ENCODE measurements at places on chromosomes 1 and 21. TPM values are rescaled to one million over a fixed set of nuclear protein-coding genes. Genes with fewer than 3 reads are reported as not detected.

The AGT gene
- 6.3 TPM for total RNA-seq

The NOS1AP gene
- 12.7 TPM for total RNA-seq

The HSPB7 gene
- not detected for total RNA-seq

The ANGPTL3 gene
- not detected for total RNA-seq

The LCE6A gene
- total RNA-seq: not detected

The LCE2A gene
- not detected for total RNA-seq

The FBLIM1 gene
- total RNA-seq: 29.9 TPM

The DTL gene
- total RNA-seq: 7.4 TPM

The PLEKHN1 gene
- 0.29 TPM for total RNA-seq

The OR10Z1 gene
- total RNA-seq: not detected

The HSPA6 gene
- not detected for total RNA-seq

The PCBP3 gene
- 72.7 TPM for total RNA-seq

The LIPI gene
- not detected for total RNA-seq

The OR10J1 gene
- total RNA-seq: not detected

The KIRREL1 gene
- total RNA-seq: 8.1 TPM

The SLAMF6 gene
- total RNA-seq: not detected

The OR2L2 gene
- 0.25 TPM for total RNA-seq

The C1orf21 gene
- 43.3 TPM for total RNA-seq

The ATP1A4 gene
- not detected for total RNA-seq

The RHD gene
- total RNA-seq: not detected

The ARHGEF10L gene
- total RNA-seq: 89.8 TPM

The ACTA1 gene
- 1.9 TPM for total RNA-seq

The MPL gene
- not detected for total RNA-seq

The TSTD1 gene
- total RNA-seq: 24.2 TPM

The FLG gene
- total RNA-seq: not detected

The ZNF697 gene
- total RNA-seq: 41.9 TPM

The PGBD2 gene
- total RNA-seq: 11.5 TPM

The ATP6V1G3 gene
- total RNA-seq: not detected

The TEX38 gene
- total RNA-seq: not detected
